Endothelial cell (in vitro differentiated cells): ENCODE measurements at places on chromosomes 1 and 21. TPM values are rescaled to one million over a fixed set of nuclear protein-coding genes. Genes with fewer than 3 reads are reported as not detected.

The ZMYND12 gene
- 1.1 TPM for total RNA-seq

The SKI gene
- 73.3 TPM for total RNA-seq

The RNU1-2 gene
- total RNA-seq = 3,428 TPM

The COL11A1 gene
- 9.2 TPM for total RNA-seq

The CACYBP gene
- total RNA-seq = 95.0 TPM

The GGPS1 gene
- 40.4 TPM for total RNA-seq

The PTPN22 gene
- 0.87 TPM for total RNA-seq

The KMO gene
- total RNA-seq = not detected

The CHRM3 gene
- total RNA-seq = 41.7 TPM

The ATP6V1G3 gene
- total RNA-seq = not detected

The TNFRSF18 gene
- total RNA-seq = not detected

The HHIPL2 gene
- 0.62 TPM for total RNA-seq

The IQCC gene
- 1.9 TPM for total RNA-seq

The CCDC30 gene
- 3.4 TPM for total RNA-seq

The SH3BGRL3 gene
- 226 TPM for total RNA-seq

The CGN gene
- total RNA-seq = 50.7 TPM

The LAMTOR5 gene
- total RNA-seq = 135 TPM

The TNFRSF4 gene
- 0.80 TPM for total RNA-seq

The IGSF3 gene
- total RNA-seq = 29.4 TPM

The APOBEC4 gene
- total RNA-seq = not detected

The EFHD2 gene
- total RNA-seq = 6.6 TPM

The NOC2L gene
- 56.5 TPM for total RNA-seq

The AZIN2 gene
- total RNA-seq = 1.4 TPM

The LAMB3 gene
- 0.21 TPM for total RNA-seq

The PKLR gene
- not detected for total RNA-seq

The TMEM82 gene
- total RNA-seq = not detected

The TLCD4 gene
- total RNA-seq = 0.41 TPM

The TTC24 gene
- total RNA-seq = not detected

The LAMC1 gene
- 265 TPM for total RNA-seq

The SPRR5 gene
- total RNA-seq = not detected

The FNDC5 gene
- total RNA-seq = 5.5 TPM

The PLA2G2C gene
- total RNA-seq = not detected

The SPRR2E gene
- total RNA-seq = not detected

The ASPM gene
- total RNA-seq = 9.4 TPM

The OSBPL9 gene
- 91.2 TPM for total RNA-seq

The C1QTNF12 gene
- total RNA-seq = 0.69 TPM

The OR2L2 gene
- total RNA-seq = not detected

The C1orf105 gene
- total RNA-seq = 0.85 TPM

The TMEM240 gene
- 6.6 TPM for total RNA-seq

The BMP8B gene
- total RNA-seq = 0.10 TPM

The FAAH gene
- 2.7 TPM for total RNA-seq

The OR2G6 gene
- not detected for total RNA-seq

The CDC7 gene
- 21.3 TPM for total RNA-seq

The CFAP141 gene
- not detected for total RNA-seq

The MANEAL gene
- 0.36 TPM for total RNA-seq

The RAB25 gene
- total RNA-seq = 1.6 TPM

The PAPPA2 gene
- 0.33 TPM for total RNA-seq
